Urinary bladder (tissue), 4 donors: ENCODE measurements at places on chromosomes 5 and 9. TPM values are rescaled to one million over a fixed set of nuclear protein-coding genes. Genes with fewer than 3 reads are reported as not detected.

The LCN12 gene
- not detected for total RNA-seq

The NR5A1 gene
- not detected for total RNA-seq

The ACTBL2 gene
- not detected for total RNA-seq

- no peak for DNase-seq
These were observed 25.5 kb downstream of the ADAM19 start for GRCh38 chr5:157549954-157550549.

The LCN9 gene
- total RNA-seq, result not detected

The SLC27A6 gene
- total RNA-seq, result 8.8 TPM

- DNase-seq, result no peak
These were observed 8.9 kb downstream of the CXCL14 start for GRCh38 chr5:135569755-135570452.

GRCh38 chr5:181212080-181212479 lies 7.1 kb upstream of the TRIM7 start:
- DNase-seq, result no peak

- DNase-seq, result no peak
These were observed 2.1 kb upstream of the IFT74 start for GRCh38 chr9:26954050-26954508.

GRCh38 chr9:103707181-103707580 lies 386.9 kb upstream of the SMC2 start:
- no peak for DNase-seq

GRCh38 chr9:14987858-14988257 lies 77.6 kb upstream of the FREM1 start:
- no peak for DNase-seq

The DMGDH gene
- 3.1 TPM for total RNA-seq

GRCh38 chr9:35338561-35339274 lies 151.2 kb upstream of the RUSC2 start:
- DNase-seq, result no peak

DNA sequence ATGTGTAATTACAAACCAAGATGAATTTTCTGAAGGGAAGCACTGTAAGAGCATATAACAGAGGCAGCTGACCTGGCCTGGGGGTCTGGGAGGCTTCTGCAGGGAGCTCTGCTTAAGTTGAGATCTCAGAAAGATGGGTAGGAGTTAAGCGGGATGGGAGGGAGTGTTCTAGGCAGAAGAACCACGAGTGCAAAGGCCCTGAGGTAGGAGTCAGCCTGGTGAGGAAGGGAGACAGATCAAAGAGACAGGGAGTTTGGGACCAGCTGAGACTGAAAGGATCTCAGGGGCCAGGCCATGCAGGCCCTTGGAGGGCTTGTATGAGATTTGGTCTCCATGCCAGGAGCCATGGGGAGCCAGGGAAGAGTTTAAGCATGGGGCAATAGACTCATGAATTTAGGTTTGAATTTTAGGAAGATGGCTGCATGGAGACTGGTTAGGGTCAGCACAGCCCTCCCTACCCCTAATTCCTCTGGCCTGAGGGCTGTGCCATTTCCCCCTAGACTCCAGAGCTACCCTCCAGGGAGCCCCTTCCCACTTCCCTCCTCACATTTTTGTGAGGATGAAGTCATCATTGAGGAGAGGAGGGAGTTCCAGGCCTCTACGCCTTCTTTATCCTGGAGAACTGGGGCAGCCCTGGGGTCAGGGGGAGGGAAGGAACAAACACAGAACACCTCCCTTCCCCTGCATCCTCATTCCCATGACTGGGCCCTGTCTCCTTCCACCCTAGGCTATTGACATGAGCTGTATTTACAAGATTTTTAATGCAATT lies 4.8 kb upstream of the ARAP3 start:
- no peak for DNase-seq

DNA sequence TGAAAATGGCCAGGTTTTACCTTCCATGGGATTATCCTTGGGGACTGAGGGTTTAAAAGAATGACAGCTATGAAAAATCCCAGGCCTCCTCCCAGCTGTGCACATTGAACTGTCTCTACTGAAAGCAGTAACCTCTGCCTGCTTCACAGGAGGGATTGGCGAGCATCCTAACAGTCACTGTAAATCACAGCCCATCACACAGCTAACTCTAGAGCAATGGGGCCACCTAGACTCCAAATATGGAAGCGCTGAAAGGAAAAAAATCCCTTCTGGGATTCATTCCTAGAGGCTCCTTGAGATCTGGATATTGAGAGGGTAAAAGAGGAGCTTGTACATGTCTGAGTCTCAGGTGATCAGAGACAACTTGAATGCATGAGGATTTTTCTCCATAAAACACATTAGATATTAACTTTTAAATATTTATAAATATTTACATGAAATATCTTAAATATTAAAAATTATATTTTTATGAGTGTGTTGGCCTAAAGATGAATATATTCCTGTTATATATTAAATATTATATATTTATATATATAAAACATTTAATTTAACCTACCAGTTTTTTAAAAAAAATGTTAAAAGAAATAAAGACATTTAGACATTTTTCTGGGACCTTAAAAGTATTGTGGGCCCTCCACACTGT lies 133.8 kb upstream of the SLC24A2 start:
- peak; percentile 56 for DNase-seq

DNA sequence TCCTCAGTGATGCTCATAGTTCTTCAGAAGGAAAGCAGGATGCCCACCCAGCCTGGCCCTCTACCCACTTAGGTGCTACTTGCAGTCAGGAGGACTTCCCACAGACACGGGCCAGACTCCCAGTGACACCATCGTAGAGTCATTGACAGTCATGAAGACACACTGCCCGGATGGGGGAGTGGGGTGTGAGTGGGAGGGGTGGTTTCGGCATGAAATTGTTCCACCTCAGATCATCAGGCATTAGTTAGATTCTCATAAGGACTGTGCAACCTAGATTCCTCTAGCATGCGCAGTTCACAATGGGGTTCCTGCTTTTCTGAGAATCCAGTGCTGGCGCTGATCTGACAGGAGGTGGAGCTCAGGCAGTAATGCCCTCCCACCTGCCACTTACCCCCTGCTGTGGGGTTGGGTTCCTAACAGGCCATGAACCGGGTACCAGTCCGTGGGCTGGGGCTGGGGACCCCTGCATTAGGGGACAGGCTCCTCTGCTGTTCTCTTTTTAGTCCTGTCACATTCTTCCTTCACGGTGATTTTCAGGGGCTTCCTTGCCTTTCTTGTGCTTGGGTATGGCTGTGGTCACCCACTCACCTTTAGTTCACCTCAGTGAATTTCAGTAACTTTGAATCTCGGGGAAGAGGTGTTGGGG lies 88.2 kb upstream of the ANKRD55 start:
- no peak for DNase-seq

The RNF208 gene
- total RNA-seq, result not detected

GRCh38 chr5:1762883-1763547 lies 36.6 kb downstream of the MRPL36 start:
- DNase-seq, result no peak

The ISL1 gene
- total RNA-seq, result 7.9 TPM

The IFNB1 gene
- total RNA-seq, result not detected

DNA sequence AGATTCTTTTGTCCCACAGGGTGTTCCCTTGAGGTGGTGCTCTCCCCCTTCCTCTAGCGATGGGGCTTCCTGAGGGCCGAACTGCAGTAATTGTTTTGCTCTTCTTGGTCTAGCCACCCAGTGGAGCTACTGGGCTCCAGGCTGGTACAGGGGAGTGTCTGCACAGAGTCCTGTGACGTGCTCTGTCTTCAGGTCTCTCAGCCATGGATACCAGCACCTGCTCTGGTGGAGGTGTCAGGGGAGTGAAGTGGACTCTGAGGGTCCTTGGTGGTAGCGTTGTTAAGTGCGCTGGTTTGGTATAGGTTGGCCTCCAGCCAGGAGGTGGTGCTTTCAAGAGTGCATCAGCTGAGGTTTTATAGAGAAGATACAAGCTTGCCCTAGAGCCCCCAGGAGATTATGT lies 20.4 kb upstream of the CEP72 start:
- DNase-seq, result no peak

GRCh38 chr5:177179431-177179830 lies 45.9 kb downstream of the NSD1 start:
- DNase-seq, result no peak

The SFXN1 gene
- total RNA-seq, result 36.5 TPM

The CTXN3 gene
- total RNA-seq, result 1.1 TPM

GRCh38 chr5:122638581-122638980 lies 136.3 kb upstream of the SNX2 start:
- DNase-seq, result no peak

- no peak for DNase-seq
These were observed 135.4 kb upstream of the FBN2 start for GRCh38 chr5:128673411-128673957.

The ANKRD33B gene
- 4.4 TPM for total RNA-seq
